ENCODE measurements at places on chromosomes 13 and 19. TPM values are rescaled to one million over a fixed set of nuclear protein-coding genes. Genes with fewer than 3 reads are reported as not detected.

GRCh38 chr13:112137144-112137543 lies 70.2 kb downstream of the SOX1 start:
- no peak for DNase-seq

DNA sequence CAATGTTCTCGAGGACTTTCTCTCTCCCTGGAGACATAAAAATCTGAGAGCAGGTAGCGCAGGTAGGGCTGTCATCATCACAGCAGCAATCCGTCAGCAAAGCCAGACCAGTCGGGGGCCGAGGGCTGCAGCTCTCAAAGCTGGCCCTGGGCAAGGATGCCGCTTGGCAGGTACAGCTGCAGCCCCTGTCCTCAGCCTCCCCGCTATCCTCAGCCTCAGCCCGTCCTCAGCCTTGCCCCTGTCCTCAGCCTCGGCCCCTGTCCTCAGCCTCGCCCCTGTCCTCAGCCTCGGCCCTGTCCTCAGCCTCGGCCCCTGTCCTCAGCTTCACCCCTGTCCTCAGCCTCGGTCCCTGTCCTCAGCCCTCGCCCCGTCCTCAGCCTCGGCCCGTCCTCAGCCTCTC lies 10.9 kb downstream of the C13orf46 start:
- peak; percentile 78 for DNase-seq

GRCh38 chr13:48585456-48585840 lies 52.6 kb upstream of the RCBTB2 start:
- DNase-seq = no peak

GRCh38 chr13:110179116-110179856 lies 127.7 kb downstream of the COL4A1 start:
- peak; percentile 73 for DNase-seq

DNA sequence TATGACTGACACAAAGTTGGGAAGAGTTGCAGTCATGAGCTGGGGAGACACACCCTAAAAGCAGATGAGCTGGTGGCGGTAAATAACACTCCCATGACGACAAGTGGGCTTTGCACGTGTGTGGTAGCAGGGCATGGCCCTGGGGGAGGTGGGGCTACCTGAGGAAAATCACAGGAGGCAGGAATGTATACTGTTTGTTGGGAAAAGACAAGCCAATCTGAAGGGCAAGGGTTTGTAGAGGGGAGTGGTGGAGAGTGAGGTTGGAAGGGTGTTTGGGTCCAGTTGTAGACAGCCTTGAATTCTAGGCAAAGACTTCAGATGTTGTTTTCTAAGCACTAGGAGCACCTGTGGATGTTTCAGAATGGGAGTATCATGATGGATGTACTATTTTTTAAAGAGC lies 151.6 kb downstream of the TM9SF2 start:
- DNase-seq = no peak

DNA sequence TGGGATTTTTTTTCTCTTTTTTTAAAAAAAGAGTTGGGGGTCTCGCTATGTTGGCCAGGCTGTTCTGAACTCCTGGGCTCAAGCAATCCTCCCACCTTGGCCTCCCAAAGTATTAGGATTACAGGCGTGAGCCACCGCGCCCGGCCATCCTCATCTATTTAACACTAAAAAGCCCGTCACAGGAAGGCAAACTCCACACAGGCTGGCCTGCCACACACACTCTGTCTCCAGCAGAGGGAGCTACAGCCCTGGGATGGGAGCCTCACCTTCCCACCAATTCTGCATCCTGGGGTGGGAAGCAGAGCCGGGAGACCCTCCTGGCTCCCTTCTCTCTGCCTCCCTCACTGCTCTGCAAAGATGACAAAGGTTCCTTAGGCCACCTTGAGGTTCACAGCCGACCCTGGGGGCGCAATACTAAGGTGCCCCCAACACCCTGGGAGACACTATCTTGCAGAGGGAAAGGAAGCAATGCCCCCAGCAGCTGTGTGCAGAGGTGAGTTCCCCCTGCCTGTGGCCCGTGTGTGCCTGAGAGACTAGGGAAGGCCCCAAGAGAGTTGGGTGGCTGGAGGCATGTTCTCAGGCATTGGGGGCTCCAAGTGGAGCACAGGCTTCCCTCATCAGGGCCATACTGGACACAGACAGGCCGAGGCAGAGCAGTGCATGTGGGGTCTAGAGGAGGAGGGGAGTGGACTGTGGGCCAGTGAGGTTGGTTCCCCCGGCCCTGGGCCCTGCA lies 27.4 kb upstream of the TIMM44 start:
- peak; percentile 68 for DNase-seq

- no peak for DNase-seq
Measured at GRCh38 chr19:38661996-38662395, 14.5 kb downstream of the ACTN4 start.

DNA sequence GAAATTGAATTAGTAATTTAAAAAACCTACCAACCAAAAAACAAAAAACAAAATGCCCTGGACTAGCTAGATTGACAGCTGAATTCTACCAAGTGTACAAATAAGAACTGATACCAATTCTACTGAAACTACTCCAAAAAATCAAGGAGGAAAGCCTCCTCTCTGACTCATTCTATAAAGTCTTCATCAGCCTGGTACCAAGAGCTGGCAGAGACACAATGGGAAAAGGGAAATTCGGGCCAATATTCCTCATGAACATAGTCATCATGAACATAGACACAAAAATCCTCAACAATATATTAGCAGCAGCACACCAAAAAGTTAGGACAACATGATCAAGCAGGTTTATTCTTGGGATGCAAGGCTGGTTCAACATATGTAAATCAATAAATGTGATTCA lies 2667.7 kb upstream of the PCDH20 start:
- no peak for DNase-seq

DNA sequence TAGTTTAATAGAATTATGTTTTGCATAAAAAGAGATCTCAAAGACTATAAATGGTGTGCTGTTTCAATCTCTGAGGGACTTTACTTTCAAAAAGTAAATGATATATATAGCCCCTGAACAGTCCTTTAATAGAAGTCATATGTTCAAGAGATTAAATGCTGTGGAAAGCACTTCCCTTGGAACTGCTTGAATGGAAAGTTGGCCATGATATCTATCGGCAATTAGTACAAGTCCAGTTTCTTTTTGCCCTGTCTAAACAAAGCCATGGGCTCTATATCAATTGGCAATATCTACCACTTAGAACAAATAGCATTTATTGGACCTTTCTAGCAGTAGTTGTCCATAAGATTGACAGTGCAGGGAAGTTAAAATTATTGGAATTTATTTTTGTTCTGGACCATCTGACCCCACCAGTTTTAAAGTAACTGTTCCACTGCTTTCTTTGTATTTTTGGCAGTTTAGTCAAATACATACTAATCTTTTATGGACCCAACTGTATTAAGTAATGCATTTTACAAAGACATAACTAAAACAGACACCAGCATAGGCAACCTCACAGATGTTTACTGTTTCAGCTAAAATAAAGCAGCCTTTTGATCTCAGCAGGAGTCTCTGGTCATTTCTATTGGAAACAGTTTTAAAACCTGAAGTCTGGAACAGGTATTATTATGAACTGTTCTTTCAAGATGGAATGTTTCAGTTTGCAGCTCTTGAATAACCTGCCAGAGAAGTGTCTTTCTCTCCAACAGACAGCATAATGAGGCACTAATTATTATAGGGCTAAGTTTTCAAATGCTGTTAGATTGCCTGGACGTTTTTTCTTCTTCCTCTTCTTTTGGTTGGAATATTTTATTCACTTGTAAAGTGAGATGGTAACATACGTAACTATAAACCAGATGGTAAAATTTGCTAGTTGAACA lies 282.6 kb downstream of the DCLK1 start:
- DNase-seq = no peak

- no peak for DNase-seq
Measured at GRCh38 chr13:37954191-37954590, 84.6 kb upstream of the TRPC4 start.

GRCh38 chr13:45269204-45269603 lies 68.4 kb upstream of the KCTD4 start:
- DNase-seq = no peak

GRCh38 chr13:39870197-39870747 lies 214.8 kb downstream of the COG6 start:
- DNase-seq = no peak

DNA sequence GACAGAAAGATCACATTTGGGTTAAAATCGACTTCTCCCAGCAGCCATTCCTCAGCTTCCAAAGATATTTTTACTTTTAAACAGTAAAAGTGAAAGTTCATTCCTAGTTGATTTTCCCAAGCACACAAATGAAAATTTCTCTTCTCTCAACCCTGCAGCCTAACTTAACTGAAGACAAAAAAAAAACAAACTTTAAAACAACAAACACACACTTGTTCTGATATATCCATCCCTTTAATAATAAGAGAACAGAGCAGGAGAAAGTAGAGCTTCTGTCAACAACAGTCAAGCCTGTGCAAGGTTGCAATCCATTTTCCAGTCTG lies 72.9 kb downstream of the STK24 start:
- DNase-seq = no peak

DNA sequence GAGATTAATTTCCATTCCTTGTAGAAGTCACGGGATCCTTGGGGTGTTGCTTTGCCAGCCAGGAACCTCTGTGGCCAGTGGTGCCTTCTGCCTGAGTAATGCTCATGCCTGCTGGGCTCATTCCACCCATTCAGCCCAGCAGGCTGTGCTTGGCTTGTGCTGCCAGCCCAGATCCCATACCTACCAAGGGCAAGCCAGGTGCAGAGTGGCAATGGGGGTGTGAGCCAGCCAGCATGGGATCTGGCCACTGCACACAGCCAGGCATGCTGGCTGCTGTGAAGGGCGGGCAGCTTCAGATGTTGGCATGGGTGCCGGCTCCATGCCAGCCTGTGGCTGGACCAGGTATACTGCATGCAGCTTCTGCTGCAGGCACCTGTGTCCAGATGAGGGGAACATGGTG lies 42.5 kb downstream of the WDFY2 start:
- no peak for DNase-seq

- DNase-seq = no peak
Measured at GRCh38 chr19:29985196-29985595, 43.2 kb downstream of the URI1 start.

Gene F2RL3
- 4.6 TPM for total RNA-seq

Gene LGALS14
- not detected for total RNA-seq

Gene FPR3
- 14.5 TPM for total RNA-seq

Gene CCDC8
- 11.7 TPM for total RNA-seq

Gene UGGT2
- 59.1 TPM for total RNA-seq

Gene SETDB2
- total RNA-seq = 11.0 TPM

Gene SIGLEC12
- 1.00 TPM for total RNA-seq

Gene ADGRE1
- total RNA-seq = 0.93 TPM
